CD8-positive, alpha-beta memory T cell (primary cell): ENCODE measurements at places on chromosomes 6 and 20.

GRCh38 chr6:13872681-13873080 lies 52.1 kb upstream of the RNF182 start:
- no peak overlapping the region for H3K27ac ChIP-seq
- DNase-seq, result no peak

DNA sequence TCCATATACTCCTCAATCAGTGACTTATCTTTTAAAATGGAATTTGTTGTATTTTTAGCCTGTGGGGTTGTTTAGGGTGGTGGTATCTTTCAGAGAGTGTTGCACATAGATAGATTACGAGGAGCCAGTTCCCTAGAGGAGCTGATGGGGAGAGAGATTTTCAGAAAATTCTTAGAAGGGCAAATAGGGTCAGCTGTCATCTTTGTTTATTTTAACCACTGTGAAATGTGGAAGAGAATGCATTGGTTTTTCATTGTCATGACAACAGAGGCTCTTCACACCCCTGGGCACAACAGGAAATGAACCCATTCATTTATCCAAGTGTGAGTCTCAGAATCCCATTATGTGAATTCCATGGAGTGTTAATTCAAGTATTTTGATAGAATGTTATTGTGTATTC lies 188.4 kb downstream of the JARID2 start:
- H3K4me3 ChIP-seq, result no peak overlapping the region
- peaks cover 48% of the 10 kb centered on the region for H3K4me1 ChIP-seq
- H3K27me3 ChIP-seq, result no peaks in the 10 kb centered on the region
- H3K27ac ChIP-seq, result no peak overlapping the region
- no peak for DNase-seq

- no peaks in the 10 kb centered on the region for H3K36me3 ChIP-seq
- no peak overlapping the region for H3K4me3 ChIP-seq
- no peak overlapping the region for H3K27ac ChIP-seq
- DNase-seq, result no peak
Measured at GRCh38 chr6:25449774-25450173, 170.6 kb downstream of the CARMIL1 start.

DNA sequence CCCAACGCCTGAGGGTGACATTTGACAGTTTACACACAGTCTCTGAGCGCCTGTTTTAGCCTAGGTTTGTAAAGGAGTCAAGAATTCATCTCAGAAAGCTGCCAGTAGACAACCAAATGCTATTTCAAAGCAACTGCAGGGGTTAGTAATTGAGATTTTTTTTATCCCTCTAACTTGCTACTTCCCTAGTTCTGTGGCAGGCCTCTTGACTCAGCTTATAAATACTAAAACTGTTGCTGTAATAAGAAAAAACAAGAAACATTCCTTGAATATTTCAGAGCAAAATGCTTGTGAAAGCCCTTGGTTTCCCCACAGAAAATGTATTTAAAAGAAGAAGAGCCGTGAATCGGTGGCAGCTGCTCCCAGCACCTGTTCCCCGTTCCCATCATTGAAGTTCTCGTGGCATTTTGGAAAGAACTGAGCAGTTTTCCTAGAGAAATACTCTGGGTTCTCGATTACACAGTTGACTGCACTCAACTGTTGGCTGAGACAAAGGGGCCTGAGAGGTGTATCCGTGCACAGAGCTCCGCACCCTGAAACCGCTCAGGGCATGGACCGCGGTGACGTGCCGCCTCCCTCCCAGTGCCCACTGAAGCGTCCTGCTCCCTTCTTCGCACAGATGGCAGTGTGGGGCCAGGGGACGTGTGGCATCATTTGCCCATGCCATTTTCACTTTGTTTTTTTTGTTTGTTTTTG lies 20.9 kb downstream of the DLL1 start:
- no peak overlapping the region for H3K4me3 ChIP-seq
- H3K4me1 ChIP-seq, result peaks cover 22% of the 10 kb centered on the region
- no peak for DNase-seq
- H3K27ac ChIP-seq, result no peak overlapping the region

DNA sequence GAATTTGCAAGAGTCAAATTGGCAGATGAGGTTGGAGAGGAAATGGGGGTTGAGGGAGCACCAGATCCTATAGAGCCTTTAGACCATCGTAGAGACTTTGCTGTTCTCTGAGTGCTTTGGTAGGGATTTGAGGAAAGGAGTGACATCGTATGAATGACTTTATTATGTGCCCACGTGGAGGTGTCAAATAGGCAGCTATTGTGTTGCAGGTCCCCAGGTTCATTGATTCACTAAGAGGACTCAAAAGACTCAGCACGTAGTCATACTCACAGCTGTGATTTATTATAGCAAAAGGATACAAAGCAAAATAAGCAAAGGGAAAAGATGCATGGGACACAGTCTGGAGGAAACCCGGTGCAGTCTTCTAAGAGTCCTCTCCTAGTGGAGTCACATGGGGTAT lies 2.2 kb downstream of the MTRES1 start:
- no peak overlapping the region for H3K4me3 ChIP-seq
- H3K4me1 ChIP-seq, result peaks cover 10% of the 10 kb centered on the region
- no peaks in the 10 kb centered on the region for H3K36me3 ChIP-seq
- H3K27me3 ChIP-seq, result no peaks in the 10 kb centered on the region
- H3K27ac ChIP-seq, result no peak overlapping the region

DNA sequence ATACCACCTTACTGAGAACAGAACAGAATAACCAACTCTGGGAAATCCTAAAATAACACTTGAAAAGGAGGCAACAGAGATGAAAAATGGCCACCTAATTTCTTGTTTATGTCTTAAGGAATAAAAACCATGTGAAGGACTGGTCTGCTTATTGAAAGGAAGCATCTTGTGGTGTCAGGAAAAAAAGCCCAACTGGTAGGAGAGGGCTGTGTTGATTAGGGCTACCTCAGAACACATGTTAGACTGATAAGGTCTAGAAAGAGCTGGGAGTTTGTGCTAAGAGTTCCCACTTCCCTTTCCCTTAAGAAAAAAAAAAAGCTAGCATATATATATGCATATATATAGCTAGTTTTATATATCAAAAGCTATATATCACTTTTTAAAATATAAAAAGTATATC lies 425.3 kb upstream of the BTBD3 start:
- no peak overlapping the region for H3K4me3 ChIP-seq
- H3K36me3 ChIP-seq, result no peaks in the 10 kb centered on the region
- no peaks in the 10 kb centered on the region for H3K4me1 ChIP-seq
- H3K27ac ChIP-seq, result no peak overlapping the region

GRCh38 chr20:59253779-59254319 lies 46.6 kb upstream of the EDN3 start:
- peak overlapping the region; percentile 12 for H3K27ac ChIP-seq
- peak overlapping the region; percentile 18 for H3K4me3 ChIP-seq
- H3K27me3 ChIP-seq, result no peaks in the 10 kb centered on the region
- peaks cover 52% of the 10 kb centered on the region for H3K4me1 ChIP-seq
- DNase-seq, result peak; percentile 54
- peaks cover 16% of the 10 kb centered on the region for H3K36me3 ChIP-seq

GRCh38 chr6:37862992-37863391 lies 43.5 kb downstream of the ZFAND3 start:
- no peak overlapping the region for H3K4me3 ChIP-seq
- no peak overlapping the region for H3K27ac ChIP-seq
- H3K36me3 ChIP-seq, result no peaks in the 10 kb centered on the region
- DNase-seq, result no peak
- H3K4me1 ChIP-seq, result peaks cover 49% of the 10 kb centered on the region
- no peaks in the 10 kb centered on the region for H3K27me3 ChIP-seq

DNA sequence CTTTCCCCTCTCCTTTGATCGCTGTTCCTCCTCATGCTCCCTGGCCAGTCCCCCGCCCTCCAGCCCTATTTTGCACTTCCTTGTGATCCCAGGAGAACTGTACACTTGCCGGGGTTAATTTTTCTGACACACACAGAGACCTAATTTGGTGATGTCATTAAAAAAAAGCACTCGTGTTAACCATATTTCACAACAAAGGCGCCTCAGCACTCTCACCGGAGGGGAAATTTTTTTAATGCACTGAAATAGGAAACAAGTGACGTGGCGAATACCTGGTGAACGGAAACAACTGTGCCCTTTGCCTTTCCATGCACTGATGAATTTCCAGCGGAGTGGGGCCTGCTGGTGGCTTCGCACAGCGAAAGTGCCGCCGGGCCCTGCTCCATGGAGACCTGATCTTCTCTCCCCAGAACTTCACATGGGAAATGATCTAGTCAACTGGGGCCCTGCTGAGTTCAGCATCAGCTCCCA lies 53.9 kb upstream of the TAGAP start:
- H3K27ac ChIP-seq, result peak overlapping the region; percentile 40
- H3K4me3 ChIP-seq, result peak overlapping the region; percentile 24
- H3K27me3 ChIP-seq, result no peaks in the 10 kb centered on the region
- peak; percentile 85 for DNase-seq

GRCh38 chr6:53326372-53327016 lies 22.3 kb downstream of the ELOVL5 start:
- H3K4me3 ChIP-seq, result no peak overlapping the region
- H3K27me3 ChIP-seq, result no peaks in the 10 kb centered on the region
- H3K27ac ChIP-seq, result no peak overlapping the region
- DNase-seq, result no peak

GRCh38 chr6:157273756-157274470 lies 49.4 kb downstream of the TMEM242 start:
- peak overlapping the region; percentile 76 for H3K4me3 ChIP-seq
- H3K27me3 ChIP-seq, result no peaks in the 10 kb centered on the region
- H3K36me3 ChIP-seq, result no peaks in the 10 kb centered on the region
- peaks cover 11% of the 10 kb centered on the region for H3K4me1 ChIP-seq
- peak; percentile 71 for DNase-seq

DNA sequence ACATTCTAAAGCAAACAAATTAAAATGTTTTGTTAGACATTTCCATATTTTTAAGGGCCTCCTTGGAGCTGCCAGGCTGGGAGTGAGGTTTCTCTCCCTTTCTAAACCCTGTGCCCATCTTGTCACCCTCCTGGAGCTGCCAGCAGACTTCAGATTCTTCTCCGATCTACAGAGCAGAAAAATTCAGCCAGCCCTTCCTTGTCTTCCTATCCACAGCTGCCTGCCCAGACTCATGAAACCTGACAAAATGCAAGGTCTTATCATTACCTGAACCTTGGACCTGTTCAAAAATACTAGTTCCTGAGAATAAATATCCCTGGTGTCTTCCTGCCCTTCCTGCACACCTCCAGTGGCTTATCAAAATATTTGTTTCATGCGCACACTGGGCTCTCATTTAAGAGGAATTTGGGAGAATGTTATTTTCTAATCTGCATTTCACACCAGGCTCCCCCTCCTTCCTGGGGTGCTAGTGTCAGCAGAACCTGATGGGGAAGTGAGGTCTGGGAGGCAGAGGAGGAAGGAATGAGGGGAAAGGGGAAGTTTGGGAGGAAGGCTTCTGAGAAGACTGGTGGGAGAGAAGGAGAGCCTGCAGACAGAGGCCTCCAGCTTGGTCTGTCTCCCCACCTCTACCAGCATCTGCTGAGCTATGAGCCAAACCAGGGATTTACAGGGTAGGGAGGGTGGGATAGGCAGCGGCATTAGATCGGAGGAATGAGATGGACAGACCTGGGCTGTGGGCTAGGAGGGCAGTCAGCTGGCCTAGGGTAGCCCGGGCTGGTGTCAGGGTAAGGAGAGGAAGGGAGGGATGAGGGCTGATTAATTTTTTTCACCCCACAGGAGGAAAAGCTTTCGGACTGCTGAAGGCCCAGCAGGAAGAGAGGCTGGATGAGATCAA lies at the start of gene AIF1:
TSS of gene AIF1 (plus strand) at position 551 of the 895 bp plus-strand sequence. CDS start at position 647, 96 bp downstream.
- H3K27ac ChIP-seq, result peak within 1 kb of the TSS; percentile 54
- peak within 1 kb of the TSS; percentile 67 for H3K4me3 ChIP-seq
- peaks cover 29% of the 10 kb centered on the region for H3K4me1 ChIP-seq
- DNase-seq, result no peak

GRCh38 chr20:54980103-54980960 lies 504.9 kb downstream of the DOK5 start:
- H3K27ac ChIP-seq, result no peak overlapping the region
- no peaks in the 10 kb centered on the region for H3K27me3 ChIP-seq
- no peaks in the 10 kb centered on the region for H3K36me3 ChIP-seq

DNA sequence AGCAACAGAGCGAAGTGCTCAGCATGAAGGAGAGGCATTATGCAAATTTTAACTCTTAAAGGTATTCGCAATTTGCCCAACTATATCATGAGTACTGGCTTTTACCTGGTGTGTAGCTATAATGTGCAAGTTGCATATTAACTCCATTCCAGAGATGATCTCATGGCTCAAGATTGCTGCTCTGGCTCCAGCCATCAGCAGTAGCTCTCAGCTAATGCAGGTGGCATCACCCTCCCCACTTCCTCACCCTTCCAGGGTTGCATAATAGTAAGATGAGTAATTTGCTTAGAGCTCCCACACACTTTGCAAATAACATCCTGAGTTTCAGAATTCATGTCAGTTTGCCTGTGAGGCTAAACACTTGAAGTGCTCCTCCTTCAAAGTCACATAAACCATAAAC lies 15.9 kb upstream of the PCSK2 start:
- no peak for DNase-seq
- no peaks in the 10 kb centered on the region for H3K4me1 ChIP-seq
- H3K27ac ChIP-seq, result no peak overlapping the region
- no peak overlapping the region for H3K4me3 ChIP-seq
- no peaks in the 10 kb centered on the region for H3K36me3 ChIP-seq

DNA sequence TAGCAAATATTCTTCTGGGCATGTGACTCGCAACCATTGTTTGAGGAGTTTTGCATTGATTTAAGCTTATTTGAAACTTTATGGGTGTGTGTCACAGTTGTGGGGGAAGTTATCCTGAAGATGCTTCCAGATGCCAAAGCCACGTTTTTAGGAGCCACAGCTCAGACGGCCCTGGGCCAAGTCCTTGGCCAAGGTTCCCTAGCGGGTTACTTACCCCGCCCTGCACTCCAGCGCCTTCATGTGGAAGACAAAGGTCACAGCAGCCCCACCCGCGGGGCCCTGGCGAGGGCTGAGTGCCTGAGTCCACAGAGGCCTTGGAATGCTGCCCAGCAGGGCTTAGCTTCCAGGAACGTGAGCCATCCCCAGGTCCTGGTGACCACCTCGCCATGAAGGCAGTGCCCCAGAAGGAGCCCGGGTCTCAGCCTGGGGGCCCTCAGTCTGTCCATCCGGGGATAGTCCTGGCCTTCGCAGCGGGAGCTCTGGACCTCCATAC lies 308.3 kb downstream of the CDH4 start:
- no peak for DNase-seq
- no peaks in the 10 kb centered on the region for H3K27me3 ChIP-seq
- H3K4me1 ChIP-seq, result no peaks in the 10 kb centered on the region
- H3K36me3 ChIP-seq, result no peaks in the 10 kb centered on the region
- H3K27ac ChIP-seq, result no peak overlapping the region

- no peaks in the 10 kb centered on the region for H3K4me1 ChIP-seq
- peak overlapping the region; percentile 45 for H3K4me3 ChIP-seq
- no peak overlapping the region for H3K27ac ChIP-seq
- H3K36me3 ChIP-seq, result no peaks in the 10 kb centered on the region
- no peak for DNase-seq
- peaks cover 3% of the 10 kb centered on the region for H3K27me3 ChIP-seq
Measured at GRCh38 chr6:49551866-49552129, 1.3 kb downstream of the C6orf141 start.
